ENCODE measurements at places on chromosomes 6 and 20.
A peak's percentile ranks its signal among the peaks of the same experiment; 100 is the strongest.

GRCh38 chr6:127952176-127952575 lies 51.3 kb upstream of the THEMIS start:
- DNase-seq, result no peak

DNA sequence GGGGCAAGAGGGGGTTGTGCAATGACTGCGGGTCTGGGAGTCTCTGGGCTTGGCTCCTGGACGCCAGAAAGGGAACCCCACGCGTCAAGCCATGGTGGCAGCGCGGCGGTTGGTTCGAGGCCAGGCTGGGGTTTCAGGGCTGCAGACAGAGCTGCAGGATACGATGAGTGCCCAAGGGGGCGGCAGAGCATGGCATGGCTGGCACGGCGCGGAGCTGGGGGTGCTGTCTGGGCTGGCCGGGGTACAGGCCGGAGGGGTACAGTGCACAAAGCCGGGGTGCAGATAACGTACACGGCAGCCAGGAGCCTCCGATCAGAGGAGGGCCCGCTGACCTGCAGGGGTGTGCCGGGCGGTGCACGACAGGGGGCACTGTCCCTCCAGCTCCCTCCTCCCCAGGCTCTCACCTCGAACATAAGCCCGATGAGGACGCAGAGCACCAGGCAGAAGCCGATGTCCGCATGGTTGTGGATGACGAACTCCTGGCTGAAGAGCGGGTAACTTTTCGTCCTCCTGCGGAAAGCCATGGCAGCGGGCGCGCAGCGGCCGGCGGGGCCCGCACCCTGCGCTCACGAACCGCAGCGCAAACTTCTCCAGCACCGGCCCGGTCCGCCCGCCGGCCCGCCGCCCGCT lies 353 bp downstream of the TRAM2 start:
- DNase-seq, result peak; percentile 90

DNA sequence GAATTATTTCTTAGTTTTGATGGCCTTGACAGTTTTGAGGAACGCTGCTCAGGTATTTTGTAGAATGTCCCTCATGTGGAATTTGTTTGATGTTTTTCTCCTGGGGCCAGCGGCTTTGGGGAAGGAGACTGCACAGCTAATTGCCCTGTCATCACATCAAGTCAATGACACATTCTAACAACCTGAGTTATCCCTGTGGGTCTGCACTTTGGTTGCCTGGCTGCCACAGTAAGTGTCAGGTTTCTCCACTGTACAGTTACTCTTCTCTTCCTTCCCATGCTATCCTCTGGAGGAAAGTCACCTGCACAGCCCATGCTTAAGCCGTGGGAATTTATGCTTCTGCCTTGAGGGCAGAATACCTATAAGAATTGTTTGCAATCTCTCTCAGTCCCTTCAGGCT lies 1.4 kb upstream of the TREML4 start:
- DNase-seq, result no peak

- DNase-seq, result peak; percentile 32
Measured at GRCh38 chr6:15770347-15771143, 107.7 kb upstream of the DTNBP1 start.

DNA sequence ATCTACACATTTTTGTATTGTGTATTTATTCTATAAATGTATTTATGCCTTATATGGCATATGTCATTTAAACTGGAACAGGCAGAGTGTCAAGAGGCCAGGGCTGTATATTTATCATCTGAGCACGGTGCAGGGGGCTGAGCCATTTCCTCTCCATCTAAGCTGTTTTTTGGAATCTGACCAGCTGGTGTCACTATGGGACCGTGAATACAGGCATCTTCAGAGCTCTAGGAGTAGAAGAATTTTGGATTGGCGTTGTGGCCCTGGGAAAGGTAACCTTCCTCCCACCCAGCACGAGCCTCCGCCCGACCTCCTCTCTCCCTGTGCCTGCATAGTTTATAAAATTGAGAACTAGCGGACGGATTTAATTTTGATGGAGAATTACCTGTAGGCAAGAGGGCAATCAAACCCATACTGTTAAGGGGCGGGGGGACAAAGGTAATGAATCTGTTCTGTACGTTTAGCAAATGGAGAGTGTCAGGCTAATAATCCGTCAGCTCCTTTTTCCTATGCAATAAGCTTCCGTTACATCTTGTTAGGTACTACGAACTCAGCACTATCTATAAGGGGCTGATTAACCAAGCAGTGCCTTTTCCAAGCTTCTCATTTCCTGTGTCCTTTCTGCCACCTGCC lies 29.0 kb upstream of the EEF1E1 start:
- peak; percentile 87 for DNase-seq

GRCh38 chr6:3367630-3368029 lies 89.2 kb downstream of the SLC22A23 start:
- no peak for DNase-seq

GRCh38 chr6:56573624-56574023 lies 69.1 kb downstream of the DST start:
- DNase-seq, result no peak

GRCh38 chr6:2848851-2849250 lies 7.2 kb upstream of the SERPINB1 start:
- no peak for DNase-seq

- no peak for DNase-seq
Measured at GRCh38 chr6:32371229-32371628, 474 bp downstream of the TSBP1 start.

GRCh38 chr6:139882234-139882633 lies 507.8 kb upstream of the CITED2 start:
- peak; percentile 27 for DNase-seq

GRCh38 chr6:45970326-45970725 lies 45.3 kb downstream of the CLIC5 start:
- DNase-seq, result no peak

- peak; percentile 25 for DNase-seq
Measured at GRCh38 chr6:136323431-136324112, 33.9 kb upstream of the BCLAF1 start.

GRCh38 chr6:93902517-93902916 lies 483.2 kb upstream of the EPHA7 start:
- no peak for DNase-seq

DNA sequence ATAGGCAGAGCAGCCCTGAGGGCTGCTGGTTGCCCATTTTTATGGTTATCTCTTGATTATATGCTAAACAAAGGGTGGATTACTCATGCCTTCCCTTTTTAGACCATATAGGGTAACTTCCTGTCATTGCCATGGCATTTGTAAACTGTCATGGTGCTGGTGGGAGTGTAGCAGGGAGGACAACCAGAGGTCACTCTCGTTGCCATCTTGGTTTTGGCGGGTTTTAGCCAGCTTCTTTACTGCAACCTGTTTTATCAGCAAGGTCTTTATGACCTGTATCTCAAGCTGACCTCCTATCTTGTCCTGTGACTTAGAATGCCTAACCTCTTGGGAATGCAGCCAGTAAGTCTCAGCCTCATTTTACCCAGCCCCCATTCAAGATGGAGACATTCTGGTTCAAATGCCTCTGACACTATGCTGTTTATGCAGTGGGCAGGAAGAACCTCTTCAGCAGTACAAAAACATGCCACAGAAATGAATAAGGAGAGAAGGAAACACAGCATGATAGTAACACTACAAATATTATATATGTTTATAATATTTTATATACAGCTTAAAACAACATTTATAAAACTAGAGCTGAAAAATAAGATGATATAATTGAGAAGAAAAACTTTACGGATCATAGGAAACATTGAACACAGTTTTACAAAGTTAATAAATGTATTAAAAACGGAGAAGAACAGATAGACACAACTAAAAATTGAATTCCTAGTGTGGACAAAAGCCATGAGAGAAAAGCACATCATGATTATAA lies 58.9 kb upstream of the SAMD5 start:
- no peak for DNase-seq
